ENCODE measurements at places on chromosomes 6 and 20.
A peak's percentile ranks its signal among the peaks of the same experiment; 100 is the strongest.

- no peak for DNase-seq
These were observed 9.3 kb downstream of the TRAPPC3L start for GRCh38 chr6:116536216-116536621.

DNA sequence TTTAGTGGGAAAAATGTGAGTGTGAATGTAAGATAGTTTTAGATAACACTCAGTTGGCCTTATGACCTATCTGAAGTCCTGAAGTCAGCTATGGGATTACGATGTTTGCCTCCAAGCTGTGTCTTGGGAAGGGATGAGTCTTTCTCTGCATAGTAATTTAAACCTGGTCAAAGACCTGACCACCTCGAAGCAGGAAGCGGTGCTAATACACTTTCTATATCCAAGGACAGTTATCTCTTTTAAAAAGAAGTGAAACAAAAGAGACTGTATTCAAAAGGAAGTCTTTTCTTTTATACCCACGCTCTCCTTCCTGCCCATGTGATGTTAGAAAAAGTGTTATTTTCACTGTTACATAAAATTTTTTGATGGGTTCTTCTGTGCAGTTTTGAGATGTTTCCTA is 94.9 kb downstream of the JARID2 start:
- DNase-seq, result no peak

GRCh38 chr20:39523405-39523804 is 561.3 kb downstream of the DHX35 start:
- DNase-seq, result no peak

DNA sequence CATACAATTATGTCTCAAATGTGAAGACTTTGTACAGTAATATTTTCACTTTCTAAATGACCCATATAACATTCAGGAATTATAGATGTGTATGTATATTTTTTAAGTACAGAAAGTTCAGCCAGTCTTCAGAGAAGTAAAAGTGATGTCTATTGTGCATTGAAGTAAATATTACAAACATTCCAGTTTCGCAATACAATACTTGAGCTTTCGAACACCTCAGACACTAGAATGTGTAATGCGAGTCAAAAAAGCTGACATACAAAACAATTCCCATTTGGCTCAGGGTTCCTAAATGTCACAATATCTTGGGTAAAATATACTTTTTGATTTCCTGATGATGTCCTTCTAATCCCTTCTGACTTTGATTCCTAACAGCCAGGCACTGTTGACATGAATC is 101.4 kb downstream of the ZNF217 start:
- DNase-seq, result no peak

GRCh38 chr6:84546427-84546914 is 217.9 kb downstream of the TBX18 start:
- DNase-seq, result no peak

DNA sequence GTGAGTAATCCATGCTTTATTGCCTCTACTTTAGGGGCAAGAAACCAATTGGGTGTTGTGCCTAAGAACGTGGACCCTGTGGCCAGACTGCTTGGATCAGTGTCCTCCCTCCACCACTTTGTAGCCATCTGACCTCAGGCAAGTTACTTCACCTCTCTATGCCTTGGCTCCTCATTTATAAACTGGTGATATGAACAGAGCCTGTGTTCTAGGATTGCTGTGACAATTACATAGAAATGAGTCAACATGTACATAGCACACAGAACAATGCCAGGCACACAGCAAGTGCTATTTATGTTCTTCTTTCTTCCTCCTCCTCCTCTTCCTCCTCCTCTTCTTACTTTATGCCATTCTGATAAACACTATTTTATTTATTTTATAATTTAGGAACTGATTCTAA is 339.4 kb downstream of the CD83 start:
- no peak for DNase-seq

DNA sequence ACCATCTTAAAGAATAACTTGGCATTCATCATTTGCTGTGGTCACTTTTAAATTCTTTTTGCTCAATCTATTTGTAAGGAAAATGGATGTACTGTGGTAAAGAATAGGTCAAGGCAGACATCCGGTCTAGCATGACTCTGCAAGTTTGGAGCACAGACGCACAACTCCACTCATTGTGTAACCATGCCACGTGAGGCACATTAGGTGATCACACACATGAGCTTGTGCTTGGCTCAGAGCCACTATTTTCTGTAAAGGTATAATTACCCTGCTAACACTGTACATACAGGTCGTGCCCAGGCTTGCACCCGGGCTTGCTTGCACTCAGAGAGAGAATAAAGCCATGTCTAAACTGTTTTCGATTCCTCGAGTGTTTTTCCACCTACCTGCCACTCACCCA is 1289.1 kb upstream of the ADGRB3 start:
- DNase-seq, result no peak

GRCh38 chr6:16205377-16206144 is 32.8 kb upstream of the GMPR start:
- DNase-seq, result peak; percentile 32

GRCh38 chr6:3328145-3328544 is 69.4 kb downstream of the PSMG4 start:
- no peak for DNase-seq

GRCh38 chr20:4800676-4801449 is 79.2 kb downstream of the PRND start:
- DNase-seq, result no peak

DNA sequence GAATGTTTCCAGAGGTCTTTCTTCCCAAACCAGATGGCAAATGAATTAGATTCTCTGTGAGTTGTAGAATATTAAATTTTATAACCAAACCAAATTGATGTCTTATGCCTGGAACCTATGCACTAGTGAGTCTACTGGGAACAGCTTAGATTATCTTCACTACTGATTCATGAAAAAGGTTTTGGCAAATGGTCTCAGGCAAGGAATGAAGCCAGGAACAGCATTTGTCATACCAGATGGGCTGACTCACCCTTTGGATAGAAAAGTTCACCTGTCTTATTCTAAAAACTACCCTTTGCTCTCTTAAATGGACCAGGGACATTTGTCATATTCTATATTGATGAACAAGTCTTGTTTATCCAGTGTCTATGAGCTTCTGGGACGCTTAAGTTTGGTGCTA is 135.4 kb upstream of the ECI2 start:
- DNase-seq, result no peak

GRCh38 chr6:148795563-148795962 is 48.7 kb downstream of the UST start:
- no peak for DNase-seq

- no peak for DNase-seq
These were observed 118.8 kb downstream of the TINAG start for GRCh38 chr6:54426995-54427394.

DNA sequence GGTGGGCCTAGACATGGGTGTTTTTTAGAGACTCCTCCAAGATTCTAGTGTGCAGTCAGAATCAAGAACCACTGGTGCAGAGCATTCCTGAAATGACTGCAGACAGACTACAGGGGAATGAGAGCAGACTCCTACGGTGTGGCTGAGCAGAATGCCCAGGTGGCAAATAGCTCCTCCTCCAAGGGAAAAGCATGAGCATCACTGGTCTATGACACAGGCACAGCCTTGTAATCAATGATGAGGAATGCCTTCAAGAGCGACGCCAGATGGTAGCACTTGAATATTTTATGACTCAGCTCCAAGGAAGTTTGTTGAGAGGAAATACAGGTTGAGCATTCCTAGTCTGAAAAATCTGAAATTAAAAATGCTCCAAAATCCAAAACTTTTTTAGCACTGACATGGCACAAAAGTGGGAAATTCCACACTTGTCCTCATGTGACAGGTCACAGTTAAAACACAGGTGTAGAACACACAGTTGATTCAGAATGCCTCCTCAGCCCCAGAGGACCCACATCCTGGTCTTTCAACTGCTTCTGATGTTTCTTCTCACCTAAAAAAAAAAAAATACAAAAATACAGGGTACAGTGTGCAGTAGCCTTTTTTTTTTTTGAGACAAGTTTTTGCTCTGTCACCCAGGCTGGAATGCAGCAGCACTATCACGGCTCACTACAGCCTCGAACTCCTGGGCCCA is 10.6 kb upstream of the FAM8A1 start:
- DNase-seq, result no peak

- no peak for DNase-seq
These were observed 121.6 kb downstream of the MEI4 start for GRCh38 chr6:77774457-77774856.

DNA sequence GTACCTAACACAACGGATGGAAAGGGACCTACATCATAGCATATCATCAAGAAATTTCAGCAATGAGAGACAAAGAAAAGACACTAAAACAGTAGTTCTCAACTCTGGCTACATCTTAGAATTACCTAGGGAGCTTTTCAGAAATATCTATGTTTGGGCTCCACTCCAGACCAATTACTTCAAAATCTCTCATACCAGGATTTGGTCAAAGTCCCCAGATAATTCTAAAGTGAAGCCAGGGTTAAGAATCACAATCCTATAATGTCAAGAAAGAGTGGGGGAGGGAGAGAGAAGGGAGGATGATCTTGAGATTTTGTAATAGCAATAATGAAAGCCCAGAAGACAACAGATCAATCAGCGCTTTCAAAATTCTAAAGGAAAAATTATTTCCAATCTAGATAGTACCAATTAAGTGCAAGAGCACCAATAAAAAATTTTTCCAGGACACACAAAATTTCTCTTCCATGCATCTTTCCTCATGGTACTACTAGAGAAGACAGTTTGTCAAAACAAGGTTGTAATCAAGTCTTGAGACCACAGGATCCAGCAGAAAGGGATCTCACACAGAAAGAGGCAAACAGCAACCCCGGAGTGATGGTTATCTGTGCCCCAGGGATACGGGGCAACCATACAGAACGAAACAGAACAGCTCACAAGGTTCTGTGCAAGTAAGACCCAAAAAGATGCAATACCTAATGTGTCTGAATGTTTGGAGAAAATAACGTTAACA is 152.9 kb upstream of the DST start:
- DNase-seq, result no peak

GRCh38 chr20:37901654-37902503 is 1.0 kb upstream of the VSTM2L start:
- peak; percentile 7 for DNase-seq

DNA sequence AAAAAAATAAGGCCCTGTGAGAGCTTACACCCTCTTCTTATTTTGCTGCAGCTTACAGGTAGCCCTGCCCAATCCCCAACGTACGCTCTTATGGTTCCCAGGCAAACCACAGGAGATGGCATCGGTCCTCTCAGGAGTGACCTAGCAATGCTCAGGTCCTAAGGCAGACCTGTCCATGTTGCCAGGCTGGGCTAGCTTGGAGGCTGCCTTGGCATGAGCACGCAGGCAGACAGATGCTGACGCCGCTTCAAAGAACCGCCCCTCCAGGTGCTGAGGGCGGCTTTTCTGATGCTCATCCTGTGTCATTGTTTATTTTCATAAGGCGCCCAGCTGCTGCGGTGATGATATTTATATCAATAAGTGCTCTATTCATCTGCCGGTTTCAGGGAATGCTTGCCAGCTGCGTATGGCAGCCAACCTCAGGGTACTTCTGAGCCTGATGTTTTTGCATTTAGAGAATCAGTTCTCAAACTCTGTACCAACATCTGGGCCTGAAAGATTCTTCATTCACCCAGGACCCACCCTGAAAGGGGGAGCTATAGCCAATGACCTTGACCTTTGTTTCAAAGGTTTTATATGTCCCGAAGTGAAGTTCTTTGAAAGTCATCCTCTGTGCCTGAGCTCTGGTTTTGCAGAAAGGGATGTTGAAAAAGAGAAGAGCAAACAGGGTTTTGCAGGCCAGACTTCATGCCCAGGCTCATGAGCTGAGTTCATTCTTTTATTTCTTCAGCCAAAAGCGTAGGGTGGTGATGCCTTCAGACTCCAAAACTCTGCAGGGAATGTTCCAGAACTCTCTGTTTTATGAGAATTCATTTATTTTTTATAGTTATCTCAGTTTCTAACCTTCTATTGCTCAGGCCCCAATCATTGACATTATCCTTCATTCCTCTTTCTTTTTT is 475.6 kb upstream of the CHD6 start:
- no peak for DNase-seq

DNA sequence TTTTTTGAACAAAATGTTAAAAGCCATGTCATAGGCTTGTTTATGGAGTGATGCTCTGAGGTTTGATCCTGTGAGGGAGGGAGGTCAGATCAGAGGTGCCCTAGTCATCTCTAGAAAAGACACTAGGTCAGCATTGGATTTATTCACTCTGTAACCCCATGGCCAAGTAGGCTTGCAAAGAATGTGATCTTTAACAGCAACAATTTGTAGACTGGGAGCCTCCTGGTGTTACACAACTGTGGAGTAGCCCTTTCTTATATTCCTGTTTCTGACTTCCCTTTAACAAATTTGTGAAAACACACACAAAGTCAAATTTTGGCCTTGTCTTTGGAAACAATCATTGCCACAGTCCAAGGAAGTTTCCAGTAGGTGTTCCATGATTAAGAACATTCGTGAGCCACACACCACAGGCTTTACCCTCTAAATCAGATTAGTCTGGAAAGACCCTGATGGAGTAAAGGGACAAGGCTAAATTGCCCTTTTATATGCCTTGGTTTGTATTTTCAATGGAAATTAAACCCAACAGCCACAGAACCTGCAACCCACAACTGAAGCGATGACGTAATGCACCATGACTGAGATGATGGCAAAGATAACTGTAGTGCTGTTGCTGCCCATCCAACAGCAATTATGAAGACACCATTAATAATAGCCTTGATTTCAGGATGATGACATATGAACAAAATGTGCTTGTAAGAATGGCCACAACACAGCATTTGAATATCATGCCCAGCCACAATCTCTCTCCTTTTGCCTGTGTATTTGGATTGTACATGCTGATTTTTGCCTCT is 22.1 kb downstream of the SCP2D1 start:
- no peak for DNase-seq

GRCh38 chr6:151904631-151905030 is 97.1 kb downstream of the ESR1 start:
- no peak for DNase-seq

DNA sequence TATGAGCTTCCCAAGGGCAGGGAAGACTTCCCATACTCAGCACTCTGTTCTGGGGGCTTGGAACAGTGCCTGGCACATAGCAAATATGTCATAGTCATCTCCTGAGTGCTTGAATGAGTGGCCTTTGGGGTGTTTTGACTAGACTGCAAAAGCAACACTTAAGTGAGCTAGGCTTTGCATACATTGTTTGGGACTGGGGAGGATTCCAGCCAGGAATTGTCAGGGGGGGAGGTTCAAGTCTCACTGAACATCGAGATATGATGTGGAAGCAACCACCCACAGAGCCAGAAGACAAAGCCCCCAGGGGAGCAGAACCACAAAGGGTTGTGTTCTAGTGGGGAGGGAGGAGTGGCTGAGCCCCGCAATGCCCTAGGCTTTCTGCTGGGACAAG is 98.4 kb downstream of the SYCP2 start:
- no peak for DNase-seq

GRCh38 chr20:14336686-14337085 is 726 bp downstream of the FLRT3 start:
- DNase-seq, result no peak

DNA sequence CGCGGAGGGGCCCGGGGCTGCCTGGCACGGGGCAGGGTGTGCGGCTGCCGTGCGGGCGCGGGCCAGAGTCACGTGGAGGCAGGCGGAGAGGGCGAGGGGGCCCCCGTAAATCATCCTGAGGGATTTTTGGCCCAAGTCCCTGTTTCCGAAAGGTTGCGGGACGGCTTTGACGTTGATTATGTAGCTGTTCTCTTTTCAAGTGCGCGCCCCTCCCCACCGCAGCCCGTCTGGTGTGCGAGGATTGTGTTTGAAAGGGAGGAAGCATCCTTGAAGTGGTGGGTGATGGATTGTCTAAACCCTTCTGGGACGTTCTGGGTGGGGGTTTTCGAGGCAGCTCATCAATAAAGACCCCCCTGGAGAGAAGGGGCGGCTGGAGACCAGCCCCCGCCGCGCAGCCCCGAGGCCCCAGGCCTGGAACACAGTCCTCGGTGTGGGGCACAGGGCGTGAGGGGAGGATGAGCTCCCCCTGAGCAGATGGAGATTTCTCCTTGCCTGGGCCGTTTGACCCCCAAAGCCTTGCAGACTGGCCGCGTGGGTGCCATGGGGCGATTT is 7.0 kb upstream of the FOXF2 start:
- DNase-seq, result no peak
